ENCODE measurements at places on chromosomes 1 and 21. TPM values are rescaled to one million over a fixed set of nuclear protein-coding genes. Genes with fewer than 3 reads are reported as not detected.

Gene PDZK1IP1
- total RNA-seq, result 0.68 TPM

Gene GUCA2B
- total RNA-seq, result not detected

Gene AK5
- total RNA-seq, result not detected

Gene CHRNB2
- under 0.01 TPM for total RNA-seq

Gene COL6A1
- 1.0 TPM for total RNA-seq
